Putamen (tissue), 1 donor: ENCODE measurements at places on chromosomes 2 and 18.

GRCh38 chr18:46447792-46448191 lies 209.2 kb downstream of the LOXHD1 start:
- DNase-seq, result no peak

DNA sequence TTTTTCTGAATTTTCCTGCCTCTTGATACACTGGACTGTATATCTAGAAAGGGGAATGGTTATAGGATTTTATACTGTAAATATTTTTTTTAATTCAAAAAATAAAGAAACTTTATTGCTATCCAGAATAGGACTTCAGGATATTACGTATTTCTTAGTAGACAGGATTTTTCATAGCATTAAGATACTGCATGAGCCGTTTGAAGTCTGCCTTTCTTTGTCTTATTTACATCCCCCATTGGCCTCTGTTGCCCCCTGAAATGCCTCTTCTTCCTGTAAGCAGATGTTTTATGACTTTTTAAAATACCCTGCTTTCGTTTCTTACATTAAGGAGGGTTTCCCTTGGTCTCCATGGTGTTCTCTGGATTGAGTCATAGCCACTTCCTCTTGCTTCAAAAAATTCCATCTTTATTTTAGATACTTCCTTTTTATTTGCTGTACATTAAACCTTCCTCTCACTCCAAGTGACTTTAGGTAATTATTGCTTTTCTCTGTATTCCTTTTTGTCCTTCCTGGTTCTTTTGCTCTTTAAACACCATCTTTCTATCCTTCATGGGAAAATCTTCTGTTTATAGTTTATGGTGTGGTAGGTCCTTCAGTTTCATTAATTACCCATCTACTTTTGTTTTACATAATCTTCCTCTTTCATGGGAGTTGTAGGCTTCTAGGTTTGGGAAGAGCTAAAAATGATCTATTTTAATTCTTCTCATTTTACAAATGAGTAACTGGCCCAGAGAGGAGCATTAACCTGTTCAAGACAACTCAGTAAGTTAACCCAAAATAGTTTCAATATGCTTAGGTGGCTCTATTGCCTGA lies 72.6 kb downstream of the ZNF532 start:
- DNase-seq, result no peak

DNA sequence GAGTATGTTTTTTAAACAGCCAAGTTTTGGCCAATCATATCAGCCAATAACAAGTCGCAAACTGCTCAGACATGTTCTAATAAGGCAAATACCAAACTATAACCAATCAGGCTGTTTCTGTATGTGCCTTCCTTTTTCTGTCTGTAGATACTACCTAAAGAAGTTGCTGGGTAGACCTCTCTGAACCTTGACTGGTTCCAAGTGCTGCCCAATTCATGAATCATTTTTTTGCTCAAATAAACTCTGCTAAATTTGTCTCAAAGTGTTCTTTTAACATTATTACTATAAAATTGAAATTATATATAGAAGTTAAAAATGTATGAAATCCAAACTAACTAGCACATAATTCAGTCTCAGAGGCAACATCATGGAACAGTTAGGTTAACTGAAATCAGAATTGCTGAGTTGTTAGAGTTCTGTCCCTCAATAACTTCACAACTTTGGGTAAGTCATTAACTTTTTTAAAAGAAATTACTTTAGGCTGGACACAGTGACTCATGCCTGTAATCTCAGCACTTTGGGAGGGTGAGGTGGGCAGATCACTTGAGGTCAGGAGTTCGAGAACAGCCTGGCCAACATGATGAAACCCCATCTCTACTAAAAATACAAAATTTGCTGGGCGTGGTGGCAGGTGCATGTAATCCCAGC lies 4.9 kb upstream of the TTC21B start:
- no peak for DNase-seq

DNA sequence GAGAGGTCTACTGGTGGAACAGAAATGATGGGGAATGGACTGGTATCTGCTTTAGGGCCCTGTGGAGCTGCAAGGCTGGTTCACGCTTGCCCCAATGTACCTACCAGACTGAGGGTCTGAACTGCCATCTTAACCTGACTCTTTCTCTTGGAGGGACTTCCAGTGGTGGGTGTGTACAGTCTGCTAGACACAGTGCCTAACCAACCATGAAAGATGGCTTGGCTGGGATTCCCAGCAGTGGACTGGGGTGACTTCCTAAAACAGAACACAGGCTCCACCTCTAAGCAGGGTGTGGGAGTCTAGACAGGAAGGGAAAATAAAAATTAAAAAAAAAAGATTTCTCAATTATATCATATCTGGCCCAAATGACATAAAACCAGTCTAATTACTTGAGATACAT lies 25.5 kb upstream of the MYO3B start:
- DNase-seq, result no peak

- DNase-seq, result no peak
These were observed 173.0 kb downstream of the SMAD7 start for GRCh38 chr18:48777744-48778116.

GRCh38 chr2:86645752-86646151 lies 22.1 kb upstream of the RNF103 start:
- no peak for DNase-seq

DNA sequence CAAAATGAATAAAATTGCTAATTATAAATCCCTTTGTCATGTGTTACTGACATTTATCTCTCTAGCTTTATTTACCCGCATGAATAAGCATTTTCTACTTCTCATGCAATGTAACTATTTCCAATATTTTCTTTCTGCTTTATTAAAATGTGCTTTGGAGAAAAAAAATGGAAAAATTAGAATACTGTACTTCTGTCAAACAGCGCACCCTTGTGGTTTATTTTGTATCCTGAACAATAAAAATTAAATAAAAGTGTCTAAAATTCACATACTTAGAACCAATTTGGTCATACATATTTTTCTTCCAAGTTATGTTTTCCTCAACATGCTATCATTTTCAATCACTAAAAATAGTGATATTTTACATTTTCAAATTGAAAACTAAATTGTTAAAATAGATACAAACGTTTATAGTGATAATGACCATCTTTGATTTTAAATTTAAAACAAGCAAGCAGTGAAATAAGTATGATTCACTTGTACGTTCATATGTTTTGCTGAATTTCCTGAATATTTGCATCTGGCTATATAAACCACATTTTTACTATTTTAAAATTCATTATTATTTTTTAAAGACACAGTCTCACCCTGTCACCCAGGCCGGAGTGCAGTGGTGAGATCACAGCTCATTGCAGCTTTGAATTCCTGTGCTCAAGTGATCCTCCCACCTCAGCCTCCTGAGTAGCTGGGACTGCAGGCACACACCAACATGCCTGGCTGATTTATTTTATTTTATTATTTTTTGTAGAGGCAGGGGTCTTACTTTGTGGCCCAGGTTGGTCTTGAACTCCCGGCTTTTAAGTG lies 95.9 kb upstream of the GRB14 start:
- DNase-seq, result no peak

DNA sequence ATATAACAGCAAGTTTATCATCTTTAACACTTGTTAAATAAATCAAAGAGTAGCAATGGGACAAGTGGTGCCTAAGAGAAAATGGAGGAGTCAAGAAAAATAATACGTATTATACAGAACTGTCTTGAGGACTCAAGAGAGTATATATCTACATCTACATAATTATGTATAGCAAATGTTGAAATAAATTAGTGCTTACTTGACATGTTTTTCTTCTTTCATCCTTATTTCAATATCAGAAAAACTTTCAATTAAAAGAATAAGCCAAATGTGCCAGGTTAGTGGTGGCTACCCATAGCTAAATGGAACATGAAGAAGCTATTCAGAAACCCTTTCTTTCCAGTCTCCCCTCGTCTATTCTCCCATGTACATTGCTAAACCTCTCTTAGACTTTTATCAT lies 267.3 kb upstream of the SPOPL start:
- no peak for DNase-seq

DNA sequence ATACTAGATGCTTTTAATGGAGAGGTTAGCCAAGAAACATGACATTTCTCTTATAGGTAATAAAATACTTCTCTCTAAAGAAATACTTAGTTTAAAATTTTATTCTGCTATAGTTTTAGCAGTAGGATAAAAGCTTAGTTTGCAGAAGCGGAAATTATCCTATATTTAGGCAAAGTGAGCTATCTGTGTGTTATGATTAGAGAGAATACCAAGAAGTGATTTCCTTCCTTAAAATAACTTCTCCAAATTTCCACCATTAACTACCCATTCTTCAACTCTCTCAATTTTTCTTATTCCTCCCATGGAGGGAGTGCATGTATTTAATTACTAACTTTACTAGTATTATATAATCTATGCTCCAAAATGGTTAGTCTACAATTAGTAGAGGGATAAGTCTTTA lies 15.8 kb upstream of the IL1RL1 start:
- no peak for DNase-seq

GRCh38 chr18:52289392-52289791 lies 50.6 kb upstream of the DCC start:
- DNase-seq, result no peak

DNA sequence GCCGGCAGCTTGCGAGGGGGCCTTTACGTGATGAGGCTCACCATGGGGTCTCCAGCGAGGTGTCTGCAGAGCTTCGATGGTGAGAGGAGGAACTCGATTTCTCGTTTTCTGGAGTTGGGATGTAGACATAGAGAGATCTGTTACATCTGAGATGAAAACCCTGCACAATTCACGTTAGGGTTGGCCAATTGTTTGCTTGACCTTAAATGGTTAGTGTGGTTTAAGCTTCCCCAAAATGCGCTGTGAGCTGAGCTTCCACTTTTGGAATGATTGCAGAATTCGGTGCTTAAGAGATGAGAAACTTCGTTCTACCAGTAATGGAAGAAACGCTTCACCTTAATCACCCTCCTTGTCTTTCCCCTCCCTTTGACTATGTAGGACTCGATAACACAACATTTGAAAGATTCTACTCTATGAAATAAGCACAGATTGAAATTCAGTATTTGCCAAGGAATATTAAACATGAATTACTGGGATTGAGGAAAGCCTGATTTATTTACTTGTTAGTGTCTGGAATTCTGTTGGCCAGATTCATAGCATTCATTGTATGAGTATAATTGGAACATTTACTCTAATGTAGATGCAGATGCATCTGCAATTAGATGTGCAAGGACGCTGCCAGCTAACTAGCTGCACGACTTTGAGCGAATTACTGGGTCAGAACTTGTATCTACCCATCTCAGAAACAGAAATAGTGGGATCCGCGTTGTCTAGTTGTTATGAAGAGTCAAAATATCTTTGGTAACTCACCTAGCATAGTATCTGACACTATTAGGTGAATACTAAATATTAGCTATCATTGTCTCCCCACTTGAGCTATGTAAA lies 1.6 kb upstream of the KLF7 start:
- peak; percentile 61 for DNase-seq

GRCh38 chr2:182616471-182617393 lies 99.3 kb upstream of the DNAJC10 start:
- no peak for DNase-seq

- no peak for DNase-seq
These were observed 455 bp downstream of the PREPL start for GRCh38 chr2:44360749-44361329.

- DNase-seq, result no peak
These were observed 103.0 kb downstream of the KYNU start for GRCh38 chr2:142980246-142981068.

GRCh38 chr2:166419616-166419934 lies 43.8 kb upstream of the SCN9A start:
- DNase-seq, result no peak

- no peak for DNase-seq
These were observed 93.6 kb upstream of the TWIST2 start for GRCh38 chr2:238754259-238754658.

DNA sequence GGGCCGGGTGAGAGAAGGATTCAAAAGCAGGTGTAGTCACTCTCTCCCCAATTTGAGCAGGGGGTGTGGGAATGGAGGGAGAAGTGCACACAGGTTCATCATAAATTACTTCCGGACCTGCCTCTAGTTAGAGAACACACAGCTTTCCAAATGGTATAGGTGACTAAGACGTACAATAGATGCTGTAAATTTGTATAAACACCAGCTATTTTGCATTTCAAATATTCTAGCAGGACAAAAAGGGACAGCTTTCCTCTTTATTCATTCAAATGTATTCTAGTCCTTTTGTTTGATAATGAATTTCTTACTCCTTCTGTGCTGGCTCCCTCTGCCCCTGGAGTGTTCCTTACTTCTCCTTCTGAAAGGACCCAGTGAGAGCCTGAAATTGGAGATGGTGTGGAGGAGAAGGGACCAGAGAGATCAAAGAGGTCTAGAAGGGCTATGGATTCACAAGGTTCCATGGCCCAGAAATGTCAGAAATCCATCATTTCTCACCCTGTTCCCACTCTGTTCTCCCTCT lies 53.2 kb upstream of the SH3BP4 start:
- DNase-seq, result no peak

DNA sequence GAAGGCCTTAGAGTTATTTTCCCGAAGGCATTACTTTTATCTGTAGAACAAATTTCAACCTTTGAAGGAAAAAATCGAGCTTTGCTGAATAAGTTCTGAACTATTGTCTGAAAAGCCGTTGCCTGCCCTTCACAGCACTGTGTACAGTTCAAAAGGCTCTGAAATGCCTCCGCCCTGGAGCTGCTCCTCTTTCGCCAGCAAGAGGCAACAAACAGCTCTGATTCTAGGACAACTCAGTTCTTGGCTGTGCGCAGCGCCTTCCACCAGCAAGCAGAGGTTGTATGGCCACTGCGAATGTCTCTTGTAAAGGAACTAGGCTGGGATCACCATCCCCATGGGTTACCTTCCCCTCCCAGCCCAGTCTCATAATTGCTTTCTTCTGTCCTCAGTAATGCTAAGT lies 308.5 kb downstream of the GBX2 start:
- DNase-seq, result no peak

DNA sequence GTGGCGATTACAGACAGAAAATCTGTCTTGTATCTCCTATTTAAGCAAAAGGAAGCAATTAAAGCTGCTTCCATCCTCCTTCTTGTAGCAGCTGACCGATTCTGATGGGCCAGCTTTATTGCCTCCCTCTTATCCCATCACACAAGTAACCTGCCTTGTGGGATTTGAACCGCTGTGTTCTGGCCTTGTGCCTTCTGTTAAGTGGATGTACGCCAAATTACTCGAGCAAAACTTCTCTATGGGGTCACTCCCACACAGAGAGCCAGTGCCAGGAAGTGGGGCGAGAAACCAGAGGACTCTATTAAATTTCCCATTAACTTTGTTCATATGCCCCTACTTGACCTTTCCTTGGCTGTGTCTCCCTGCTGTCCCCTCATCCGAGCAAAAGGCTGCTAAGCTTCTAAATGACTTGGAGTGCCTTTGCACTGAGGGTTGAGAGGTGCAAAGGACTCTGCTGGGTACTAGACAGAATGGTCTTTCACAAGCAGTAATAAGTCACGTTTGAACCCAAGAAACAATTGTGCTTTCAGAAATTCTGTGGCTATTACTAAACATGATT lies 672.5 kb downstream of the MBD2 start:
- no peak for DNase-seq

- peak; percentile 14 for DNase-seq
These were observed 1.1 kb downstream of the PRKRA start for GRCh38 chr2:178449700-178450523.

- DNase-seq, result peak; percentile 29
These were observed 10.2 kb downstream of the TMEM247 start for GRCh38 chr2:46489423-46490174.

- DNase-seq, result no peak
These were observed 855.7 kb downstream of the TRIB2 start for GRCh38 chr2:13572466-13572865.
